ENCODE measurements at places on chromosomes 5 and 9. TPM values are rescaled to one million over a fixed set of nuclear protein-coding genes. Genes with fewer than 3 reads are reported as not detected.

DNA sequence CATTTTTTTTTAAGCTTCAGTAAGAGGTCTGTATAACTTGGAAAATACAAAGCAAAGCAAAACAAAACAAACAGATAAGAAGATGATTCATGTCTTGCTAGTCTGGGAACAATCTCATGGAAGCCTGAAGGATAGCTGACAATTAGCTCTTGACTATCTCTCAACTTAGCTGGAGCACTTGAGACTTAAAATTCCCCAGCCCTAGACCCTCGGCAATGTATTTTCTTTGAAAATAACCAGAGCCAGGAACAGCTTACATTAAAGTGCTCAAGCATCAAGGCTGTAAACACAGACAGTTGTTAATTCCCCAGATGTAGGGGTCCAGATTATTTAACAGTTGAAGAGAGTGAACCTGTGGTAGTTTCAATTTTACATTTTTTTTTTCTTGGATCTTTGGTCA is 82.9 kb downstream of the TMEM252 start:
- no peaks in the 10 kb centered on the region for H3K4me1 ChIP-seq
- peak overlapping the region; percentile 9 for H3K27ac ChIP-seq
- DNase-seq = no peak
- H3K36me3 ChIP-seq = no peaks in the 10 kb centered on the region
- no peaks in the 10 kb centered on the region for H3K27me3 ChIP-seq
- H3K4me3 ChIP-seq = no peak overlapping the region

- peak overlapping the region; percentile 22 for H3K27ac ChIP-seq
These were observed 17.9 kb upstream of the ZSWIM6 start for GRCh38 chr5:61313960-61314681.

GRCh38 chr5:50365426-50366251 is 75.4 kb downstream of the EMB start:
- H3K27me3 ChIP-seq = no peaks in the 10 kb centered on the region
- no peak overlapping the region for H3K4me3 ChIP-seq
- DNase-seq = no peak
- peak overlapping the region; percentile 32 for H3K27ac ChIP-seq
- H3K36me3 ChIP-seq = no peaks in the 10 kb centered on the region
- no peaks in the 10 kb centered on the region for H3K4me1 ChIP-seq

The AK8 gene
- not detected for total RNA-seq

The CCL19 gene
- total RNA-seq = 4.4 TPM

The ACOT12 gene
- total RNA-seq = not detected

The SPEF2 gene
- 10.3 TPM for total RNA-seq
